SIG-M5 (cell line): ENCODE measurements at places on chromosomes 4 and X.

DNA sequence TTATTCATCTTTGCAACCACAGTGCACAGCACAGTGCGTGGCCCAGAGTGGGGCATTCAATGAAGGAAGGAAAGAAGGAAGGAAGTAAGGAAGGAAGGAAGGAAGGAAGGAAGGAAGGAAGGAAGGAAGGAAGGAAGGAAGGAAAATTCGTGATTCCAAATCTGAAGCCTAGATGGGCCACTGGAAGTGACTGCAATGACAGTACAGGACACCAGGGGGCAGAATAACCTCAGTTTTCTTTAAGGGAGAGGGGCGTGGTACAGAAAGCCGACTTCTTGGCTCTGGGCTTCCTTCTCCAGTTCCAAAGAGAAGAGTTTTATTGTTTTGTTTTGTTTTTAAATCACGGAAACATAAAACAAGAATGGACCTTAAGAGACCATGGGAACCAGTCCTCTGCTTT is 47.8 kb downstream of the APLN start:
- DNase-seq: no peak

DNA sequence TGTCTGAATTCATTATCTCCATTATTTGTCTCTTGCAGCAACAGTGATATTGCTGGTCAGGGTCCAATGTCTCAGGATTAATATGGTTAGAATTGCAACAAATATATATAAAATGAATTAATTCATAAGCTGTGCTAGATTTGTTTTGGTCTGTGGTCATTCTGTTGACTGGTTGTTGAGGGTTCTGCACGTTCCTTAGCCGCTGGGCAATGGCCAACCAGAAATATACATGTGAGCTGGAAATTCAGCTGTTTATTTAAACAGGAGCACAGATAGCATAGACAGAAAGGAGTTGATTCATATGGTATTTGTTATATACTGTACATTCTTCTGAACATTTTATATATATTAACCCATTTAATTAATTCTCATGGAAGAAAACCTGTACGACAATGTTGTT is 100.8 kb downstream of the RPA4 start:
- DNase-seq: no peak

- no peak for DNase-seq
Measured at GRCh38 chrX:114268643-114269042, 315.2 kb upstream of the HTR2C start.

DNA sequence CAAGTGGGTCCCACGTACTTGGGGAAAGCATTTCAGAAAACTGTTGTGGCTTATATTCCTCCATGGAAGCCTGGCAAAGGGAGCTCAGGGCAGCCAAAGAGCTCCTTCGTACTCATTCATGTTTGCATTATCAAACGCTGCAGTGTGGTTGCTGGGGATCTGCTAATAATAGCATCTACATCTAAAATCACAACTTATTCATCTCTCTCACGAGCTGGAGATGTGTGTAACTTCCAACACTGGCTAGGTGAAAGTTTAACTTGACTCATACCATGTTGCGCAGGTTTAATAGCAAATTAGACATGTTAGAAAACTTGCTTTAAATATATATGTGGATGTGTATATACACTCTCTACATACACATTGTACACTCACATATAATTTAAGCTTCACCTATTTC is 415.1 kb downstream of the AFF2 start:
- DNase-seq: no peak

- no peak for DNase-seq
Measured at GRCh38 chr4:20287246-20287645, 35.5 kb downstream of the SLIT2 start.

DNA sequence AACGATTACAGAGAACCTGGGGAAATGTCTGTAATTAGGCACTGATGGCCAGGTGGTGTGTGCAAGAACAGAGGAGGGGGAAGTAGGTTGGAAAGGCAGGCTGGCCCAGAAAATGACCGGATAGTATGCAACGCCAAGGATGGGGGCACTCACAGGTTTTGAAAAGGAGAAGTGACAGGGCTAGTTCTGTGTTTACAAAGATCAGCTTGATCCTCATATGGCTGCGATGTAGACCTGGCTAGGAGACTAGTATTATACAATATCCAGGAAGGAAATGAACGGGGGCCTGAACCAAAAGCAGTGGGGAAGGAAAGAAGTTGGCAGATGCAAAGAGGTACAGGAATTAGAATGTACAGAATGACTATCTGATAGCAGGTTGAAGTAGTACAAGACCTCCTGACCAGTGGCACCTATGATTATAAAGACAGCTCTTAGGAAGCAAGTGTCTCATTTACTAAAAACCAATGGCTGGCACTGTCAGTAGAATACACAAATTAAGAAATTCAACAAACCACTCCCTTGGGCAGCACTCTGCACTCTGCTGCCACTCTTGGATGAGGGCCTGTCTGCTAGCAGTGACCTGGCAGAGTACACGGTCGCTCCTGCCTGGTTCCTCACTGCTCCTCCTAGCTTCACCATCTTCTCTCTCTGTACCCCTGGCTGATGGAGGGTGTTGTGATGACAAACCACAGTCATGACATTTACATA is 14.1 kb downstream of the MFAP3L start:
- no peak for DNase-seq

DNA sequence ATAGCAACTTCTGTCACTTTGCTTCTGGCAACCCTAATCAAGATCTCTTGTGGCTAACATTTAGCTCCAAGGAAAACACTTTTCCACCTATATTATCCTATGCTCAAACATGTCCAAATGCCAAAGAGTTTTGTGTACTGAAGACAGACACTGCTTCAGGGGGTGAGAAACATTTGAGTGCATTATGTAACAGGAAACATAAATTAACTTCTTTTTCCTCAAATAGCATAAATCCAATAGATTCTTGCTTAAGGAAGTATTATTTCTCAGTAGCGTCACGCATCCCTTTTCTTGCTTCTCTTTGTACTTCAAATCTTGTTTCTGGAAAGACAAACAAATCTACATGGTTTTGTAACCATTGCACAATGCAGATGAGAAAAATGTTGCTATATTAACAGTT is 839.1 kb downstream of the GLUD2 start:
- DNase-seq: peak; percentile 47

GRCh38 chrX:128754130-128754529 is 701.9 kb upstream of the ACTRT1 start:
- no peak for DNase-seq

GRCh38 chrX:154430916-154431315 is 2.4 kb downstream of the ATP6AP1 start:
- no peak for DNase-seq

- no peak for DNase-seq
Measured at GRCh38 chrX:74220277-74220676, 83.7 kb upstream of the ZCCHC13 start.

- DNase-seq: peak; percentile 80
Measured at GRCh38 chrX:7083468-7084396, 63.8 kb upstream of the STS start.

DNA sequence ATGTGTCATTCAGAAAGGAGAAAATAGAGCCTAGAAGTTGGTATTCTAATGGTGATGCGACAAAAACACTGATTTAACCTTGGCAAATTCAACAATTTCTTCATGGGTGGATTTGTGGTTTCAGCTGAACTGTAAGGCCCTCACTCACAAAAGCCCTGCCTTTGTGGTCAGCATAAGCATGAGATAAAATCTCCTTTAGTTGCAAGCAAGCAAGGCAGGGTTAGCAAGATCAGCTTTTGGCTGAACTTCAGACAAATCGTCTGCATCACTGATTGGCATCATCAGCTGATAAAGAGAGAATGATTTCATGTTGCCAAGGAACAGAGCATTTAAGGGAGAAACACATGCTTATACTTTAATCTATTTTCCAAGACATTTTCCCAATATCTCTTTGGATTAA is 2582.2 kb downstream of the PCDH7 start:
- DNase-seq: no peak

- DNase-seq: no peak
Measured at GRCh38 chrX:105190252-105190853, 30.1 kb downstream of the TEX13A start.

DNA sequence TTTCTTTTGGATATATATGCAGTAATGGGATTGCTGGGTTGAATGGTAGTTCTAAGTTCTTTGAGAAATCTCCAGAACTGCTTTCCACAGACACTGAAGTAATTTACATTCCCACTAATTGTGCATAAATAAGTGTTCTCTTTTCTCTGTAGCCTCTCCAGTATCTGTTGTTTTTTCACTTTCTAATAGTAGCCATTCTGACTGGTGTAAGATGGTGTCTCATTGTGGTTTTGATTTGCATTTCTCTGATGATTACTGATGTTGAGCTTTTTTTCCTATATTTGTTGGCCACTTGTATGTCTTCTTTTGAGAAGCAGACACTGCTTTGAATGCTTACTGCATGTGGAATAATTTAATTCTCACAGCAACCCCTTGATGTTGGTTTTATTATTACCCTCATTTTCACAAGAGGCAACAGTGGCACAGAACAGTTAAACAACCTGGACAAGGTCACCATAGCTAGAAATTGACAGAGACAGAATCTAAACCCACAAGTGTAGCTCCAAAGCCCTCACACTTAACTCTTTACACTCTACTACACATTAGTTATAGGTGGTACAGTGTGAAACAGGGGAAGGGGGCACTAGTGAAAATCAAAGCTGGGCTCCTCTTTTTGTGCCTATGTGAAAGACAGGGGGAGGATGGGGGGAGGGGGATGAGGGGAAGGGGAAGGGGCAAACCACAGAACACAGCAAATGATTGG is 96.1 kb downstream of the REELD1 start:
- DNase-seq: no peak

DNA sequence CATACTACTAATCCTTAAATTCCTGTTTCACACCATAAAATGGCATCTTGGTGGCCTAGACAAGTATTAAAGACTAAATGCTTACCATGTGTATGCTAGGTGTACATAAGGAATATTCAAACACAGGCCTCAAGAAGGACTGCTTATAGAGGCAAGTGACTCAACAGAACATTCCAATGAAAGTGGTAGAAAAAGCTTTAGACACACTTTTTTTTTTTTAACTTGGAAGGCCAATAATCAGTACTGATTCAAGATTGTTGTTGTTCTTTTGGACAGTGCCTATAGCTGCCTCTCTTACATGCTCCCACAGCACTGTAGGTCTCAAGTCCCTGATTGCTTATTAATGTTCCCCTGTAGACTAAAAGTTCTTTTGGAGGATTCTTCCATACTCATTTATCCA is 77.6 kb downstream of the FBXL5 start:
- DNase-seq: no peak

- no peak for DNase-seq
Measured at GRCh38 chr4:169582706-169583105, 29.7 kb downstream of the NEK1 start.

- no peak for DNase-seq
Measured at GRCh38 chrX:67601771-67602170, 58.0 kb downstream of the AR start.

- DNase-seq: no peak
Measured at GRCh38 chrX:23742174-23742696, 841 bp downstream of the ACOT9 start.

DNA sequence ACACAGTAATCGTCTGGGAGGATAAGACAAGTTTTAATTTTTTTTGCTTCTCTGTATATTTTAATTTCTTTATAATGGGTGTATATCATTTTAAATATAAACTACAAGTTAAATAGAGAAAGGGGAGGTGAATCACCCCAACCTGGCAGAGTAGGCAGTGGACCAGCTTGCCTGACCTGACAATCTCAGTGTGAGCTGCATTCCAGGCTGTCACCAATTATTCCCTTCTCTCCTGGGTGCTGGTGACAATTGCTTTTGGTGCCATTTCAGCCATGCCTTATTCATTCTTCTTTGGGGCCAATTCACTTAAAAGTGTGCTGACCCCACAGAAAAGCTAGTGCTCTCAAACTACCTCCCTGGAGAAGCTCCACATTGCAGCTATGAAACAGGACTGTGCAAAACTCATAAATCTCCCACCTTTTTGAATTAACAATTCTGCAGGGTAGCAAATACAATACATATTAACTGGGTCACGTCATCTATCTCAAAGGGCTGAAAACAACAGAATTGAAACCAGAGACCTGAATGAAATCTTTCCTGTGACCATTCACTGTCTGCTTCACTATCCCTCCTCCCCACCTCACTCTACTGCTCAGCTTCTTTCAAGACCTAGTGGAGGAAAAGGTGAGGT is 359.0 kb downstream of the HS3ST1 start:
- DNase-seq: no peak

DNA sequence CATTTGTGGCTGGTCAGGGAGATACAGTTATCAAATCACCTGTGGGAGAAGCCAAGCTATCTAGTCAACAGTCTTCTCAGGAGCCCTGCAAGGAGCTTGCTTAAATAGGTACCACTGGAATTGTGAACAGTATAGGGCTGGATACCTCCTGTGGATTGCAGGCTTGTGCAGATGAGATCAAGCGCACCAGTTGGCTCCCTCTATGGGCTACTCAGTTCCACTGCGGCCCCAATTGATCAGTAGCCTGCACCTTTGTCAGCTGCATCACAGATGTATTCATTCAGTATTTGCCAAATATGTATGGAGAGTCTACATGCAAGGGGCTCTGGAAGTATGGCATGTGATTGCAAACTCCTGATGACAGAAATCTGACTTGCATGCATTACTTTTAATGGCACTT is 28.6 kb downstream of the TEX13A start:
- no peak for DNase-seq

- DNase-seq: no peak
Measured at GRCh38 chr4:145938618-145939440, at the start of gene ZNF827. Gene ZNF827, minus strand, starts transcription at chr4:145938823. Its CDS starts 416 bp downstream, at chr4:145938407.

DNA sequence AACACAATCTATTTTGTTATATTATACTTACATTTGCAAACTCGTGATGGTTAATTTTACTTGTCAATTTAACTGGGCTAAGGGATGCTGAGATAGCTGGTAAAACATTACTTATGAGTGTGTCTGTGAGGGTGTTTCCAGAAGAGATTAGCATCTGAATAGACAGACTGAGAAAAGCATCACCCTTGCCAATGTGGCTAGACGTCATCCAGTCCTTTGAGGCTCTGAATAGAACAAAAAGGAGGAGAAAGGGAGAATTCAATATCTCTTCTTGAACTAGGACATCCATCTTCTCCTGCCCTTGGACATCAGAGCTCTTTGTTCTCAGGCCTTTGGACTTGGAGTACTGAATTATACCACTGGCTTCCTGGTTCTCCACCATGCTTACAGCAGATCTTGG is 154.6 kb downstream of the EPHA5 start:
- no peak for DNase-seq

DNA sequence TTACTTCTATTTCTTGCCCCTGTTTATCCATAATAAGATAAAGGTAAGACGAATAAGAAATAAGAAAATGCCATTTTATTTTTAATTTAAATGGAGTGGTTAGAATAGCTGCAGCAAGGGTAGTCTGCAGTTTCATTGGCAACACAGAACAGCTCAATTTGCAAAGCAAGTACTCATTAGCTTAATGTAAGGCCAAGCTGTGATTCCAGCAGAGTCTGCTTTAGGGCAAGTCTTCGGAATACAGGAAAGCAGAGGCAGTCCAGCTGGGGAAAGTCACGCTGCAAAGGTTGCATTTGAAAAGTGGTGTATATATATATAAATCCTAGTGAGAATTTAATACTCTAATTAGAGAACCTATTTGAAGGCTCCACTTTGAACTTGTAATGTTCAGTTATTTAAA is 59.0 kb downstream of the ANXA10 start:
- DNase-seq: no peak

GRCh38 chr4:181488926-181489325 is 754.3 kb upstream of the TENM3 start:
- no peak for DNase-seq
